ENCODE measurements at places on chromosomes 16 and 17.

- no peak for DNase-seq
These were observed 75.5 kb downstream of the STH start for GRCh38 chr17:46074540-46074939.

DNA sequence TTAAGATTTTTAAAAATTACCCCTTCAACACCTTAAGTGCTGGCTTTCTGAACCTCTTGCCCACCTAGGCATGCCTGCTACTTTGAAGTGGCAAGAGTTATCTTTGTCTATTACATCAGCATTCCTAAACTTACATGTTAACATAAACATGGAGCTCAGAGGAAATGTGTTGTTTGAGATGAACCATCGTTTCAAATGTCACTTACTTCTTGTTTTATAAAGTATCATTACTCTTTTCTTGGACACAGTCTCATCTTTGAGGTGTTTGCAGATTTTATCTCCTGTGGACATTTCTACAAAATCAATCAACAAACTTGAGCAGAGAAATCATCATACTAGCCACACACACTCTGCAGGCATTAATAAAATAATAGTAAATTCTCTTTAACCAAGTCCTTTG is 184.9 kb downstream of the WWOX start:
- DNase-seq = no peak

DNA sequence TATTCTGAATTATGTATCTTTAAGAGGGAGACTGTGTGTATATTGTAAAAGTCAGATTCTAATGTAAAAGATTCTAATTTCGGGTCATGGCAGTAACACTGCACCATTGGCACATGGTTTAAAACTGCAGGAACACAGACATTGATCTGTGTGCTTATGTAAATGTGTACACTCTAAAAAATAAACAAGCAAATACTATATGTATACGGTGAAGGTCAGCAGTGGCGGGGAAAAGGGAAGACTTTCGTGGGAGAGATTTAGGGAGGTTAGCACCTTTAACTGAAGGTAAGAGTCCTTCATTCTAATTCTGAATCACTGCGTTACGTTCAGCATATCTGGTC is 157.8 kb upstream of the FAM20A start:
- DNase-seq = no peak

- no peak for DNase-seq
These were observed at the start of gene MYH11 for GRCh38 chr16:15856901-15857698. TSS of gene MYH11 (minus strand) at chr16:15857028. CDS start at chr16:15838252, 18,776 bp downstream.

DNA sequence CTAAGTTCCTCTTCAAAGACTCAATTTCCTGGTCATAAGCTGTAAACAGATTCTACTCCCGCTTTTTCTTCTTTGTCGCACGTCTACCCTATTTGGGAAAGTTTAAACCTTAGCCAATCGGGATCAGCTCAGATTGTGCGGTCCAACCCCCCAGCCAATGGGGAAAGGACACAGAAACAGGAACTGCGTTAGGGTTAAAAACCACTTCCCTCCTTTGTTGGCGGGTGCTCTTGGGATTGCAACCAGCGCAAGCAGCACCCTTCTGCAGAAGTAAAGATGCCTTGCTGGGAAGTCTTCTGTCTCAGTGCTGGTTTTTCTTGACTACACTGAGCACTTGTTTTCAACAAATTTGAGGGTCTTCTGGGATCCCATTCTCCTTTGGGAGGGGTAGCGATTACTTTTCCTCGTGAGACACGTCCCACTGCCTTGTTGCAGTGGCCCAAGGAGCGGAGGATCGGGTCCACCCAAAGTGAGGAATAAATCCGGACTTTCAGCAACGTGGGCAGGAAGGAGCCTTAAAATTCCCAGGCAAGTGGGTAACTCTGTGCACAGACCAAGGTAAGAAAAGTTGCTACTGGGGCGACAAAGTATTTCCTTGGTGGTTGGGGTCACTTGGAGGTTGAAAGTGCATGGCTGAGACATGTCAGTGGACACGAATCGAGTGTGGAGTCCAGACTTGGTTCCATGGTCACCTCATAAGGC is 1.0 kb upstream of the YPEL3 start:
- no peak for DNase-seq

Data from activated T-cell treated with anti-CD3 and anti-CD28 coated beads for 1 hour (primary cell).